ENCODE measurements at places on chromosomes 2 and 18. TPM values are rescaled to one million over a fixed set of nuclear protein-coding genes. Genes with fewer than 3 reads are reported as not detected.

MBP gene
- 619 TPM for total RNA-seq

CRYGC gene
- not detected for total RNA-seq

LIMS3 gene
- total RNA-seq = 6.9 TPM

GRCh38 chr2:190462181-190462580, 54.0 kb downstream of the MFSD6 start:
- no peak overlapping the region for H3K4me3 ChIP-seq
- H3K27me3 ChIP-seq = no peaks in the 10 kb centered on the region
- no peak overlapping the region for H3K27ac ChIP-seq
- no peaks in the 10 kb centered on the region for H3K36me3 ChIP-seq
- H3K4me1 ChIP-seq = peaks cover 1% of the 10 kb centered on the region
- no peak for DNase-seq

GRCh38 chr2:149364839-149365238, 34.5 kb downstream of the LYPD6 start:
- no peak overlapping the region for H3K27ac ChIP-seq
- no peaks in the 10 kb centered on the region for H3K27me3 ChIP-seq
- no peak for DNase-seq
- no peak overlapping the region for H3K4me3 ChIP-seq

DNA sequence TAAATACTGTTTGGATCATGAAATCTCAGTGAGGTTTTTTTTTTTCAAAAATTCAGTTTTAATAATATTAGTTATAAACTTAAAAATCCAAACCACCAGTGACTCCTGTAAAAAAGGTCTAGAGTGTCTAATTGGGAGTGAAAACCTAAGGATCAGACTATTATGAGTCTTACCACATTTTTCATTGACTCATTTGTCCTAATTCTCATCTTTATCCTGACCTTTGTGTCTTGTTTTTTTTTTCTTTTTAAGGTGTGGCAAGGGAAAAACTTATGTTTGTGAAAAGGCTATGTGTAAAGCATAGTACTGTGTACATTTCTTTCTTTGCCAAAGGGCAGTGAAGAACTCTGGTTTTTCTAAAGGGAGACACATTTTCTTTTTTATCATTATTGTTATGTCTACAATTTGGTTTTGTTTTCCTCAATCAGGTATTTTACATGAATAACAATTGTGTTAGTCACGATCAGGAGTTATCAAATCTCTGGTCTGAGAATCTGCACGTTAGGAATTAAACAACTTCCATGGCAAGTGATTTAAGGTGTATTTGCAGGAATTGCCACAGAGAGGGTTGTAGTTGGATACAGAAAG, 52.6 kb downstream of the RHBDD1 start:
- H3K27ac ChIP-seq = no peak overlapping the region
- no peaks in the 10 kb centered on the region for H3K27me3 ChIP-seq
- no peak for DNase-seq
- H3K4me3 ChIP-seq = no peak overlapping the region

DNA sequence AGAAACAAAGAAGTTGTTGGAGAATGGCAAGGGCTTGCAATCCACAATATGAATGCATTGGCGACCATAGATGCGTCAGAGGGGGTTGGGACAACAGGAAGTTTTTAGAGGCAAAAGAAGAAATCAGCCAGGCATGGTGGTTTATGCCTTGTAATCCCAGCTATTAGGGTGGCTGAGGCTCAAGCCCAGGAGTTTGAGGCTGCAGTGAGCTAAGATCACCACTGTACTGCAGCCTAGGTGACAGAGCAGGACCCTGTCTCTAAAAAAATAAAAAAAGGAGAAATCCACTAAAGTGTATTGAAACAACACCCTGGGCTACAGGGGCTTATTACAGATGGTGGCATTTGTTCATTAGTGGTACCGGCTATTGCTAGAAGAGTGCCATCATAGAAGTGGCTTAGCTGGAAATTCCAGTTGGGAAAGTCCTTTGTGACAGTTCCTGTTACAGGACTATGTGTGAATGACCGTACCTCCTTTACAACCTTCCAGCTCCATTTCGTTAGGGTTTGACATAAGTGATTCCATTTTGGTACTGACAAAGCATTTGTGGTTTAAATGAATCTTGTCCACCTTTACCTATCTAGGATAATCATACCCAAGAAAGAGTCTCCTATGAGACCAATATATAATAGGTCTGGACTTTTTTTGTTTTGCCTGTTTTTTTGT, 10.7 kb upstream of the WDSUB1 start:
- H3K27ac ChIP-seq = no peak overlapping the region
- no peaks in the 10 kb centered on the region for H3K4me1 ChIP-seq
- DNase-seq = no peak
- H3K4me3 ChIP-seq = no peak overlapping the region
- no peaks in the 10 kb centered on the region for H3K36me3 ChIP-seq

DNA sequence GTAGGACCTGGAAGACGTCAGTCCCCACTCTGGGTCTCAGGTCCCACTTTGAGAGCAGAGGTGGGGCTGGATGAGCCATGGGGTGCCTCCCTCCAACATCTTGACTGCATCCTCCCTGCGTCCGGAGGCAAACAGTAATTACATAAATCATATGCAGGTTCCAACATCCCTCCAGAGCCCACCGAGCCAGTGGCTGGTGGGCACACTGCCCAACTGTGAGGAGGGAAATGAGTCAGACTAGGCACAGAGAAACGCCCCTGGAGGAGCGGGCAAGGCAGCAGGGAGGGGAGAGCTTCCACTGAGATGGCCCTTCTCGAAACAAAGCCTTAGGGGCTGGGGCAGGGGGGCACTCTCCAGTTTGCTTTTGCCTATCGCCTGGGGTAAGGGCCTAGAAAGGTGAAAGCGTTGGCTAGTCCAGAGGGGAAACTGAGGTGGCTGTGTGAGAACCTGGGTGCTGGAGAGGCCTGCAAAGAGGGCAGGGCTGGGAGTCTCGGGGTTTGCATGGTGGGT, 168.2 kb upstream of the MYCN start:
- DNase-seq = no peak
- no peaks in the 10 kb centered on the region for H3K36me3 ChIP-seq
- no peak overlapping the region for H3K27ac ChIP-seq
- H3K27me3 ChIP-seq = no peaks in the 10 kb centered on the region
- H3K4me3 ChIP-seq = no peak overlapping the region

GRCh38 chr2:120251078-120251477, 1.6 kb upstream of the RALB start:
- no peak overlapping the region for H3K4me3 ChIP-seq
- H3K27me3 ChIP-seq = peaks cover 4% of the 10 kb centered on the region
- no peak overlapping the region for H3K27ac ChIP-seq
- no peaks in the 10 kb centered on the region for H3K36me3 ChIP-seq
- H3K4me1 ChIP-seq = peaks cover 20% of the 10 kb centered on the region

GRCh38 chr2:176848844-176849243, 363.8 kb upstream of the HNRNPA3 start:
- H3K4me1 ChIP-seq = no peaks in the 10 kb centered on the region
- H3K36me3 ChIP-seq = no peaks in the 10 kb centered on the region
- no peak for DNase-seq
- H3K27ac ChIP-seq = no peak overlapping the region
- no peaks in the 10 kb centered on the region for H3K27me3 ChIP-seq
- H3K4me3 ChIP-seq = no peak overlapping the region

GRCh38 chr18:78805840-78806239, 173.8 kb upstream of the SALL3 start:
- no peak for DNase-seq
- no peaks in the 10 kb centered on the region for H3K36me3 ChIP-seq

- no peak overlapping the region for H3K4me3 ChIP-seq
- no peak overlapping the region for H3K27ac ChIP-seq
- no peaks in the 10 kb centered on the region for H3K36me3 ChIP-seq
Observed at GRCh38 chr2:168964251-168964807, 63.2 kb downstream of the G6PC2 start.
